ENCODE measurements at places on chromosomes 13 and 19.

DNA sequence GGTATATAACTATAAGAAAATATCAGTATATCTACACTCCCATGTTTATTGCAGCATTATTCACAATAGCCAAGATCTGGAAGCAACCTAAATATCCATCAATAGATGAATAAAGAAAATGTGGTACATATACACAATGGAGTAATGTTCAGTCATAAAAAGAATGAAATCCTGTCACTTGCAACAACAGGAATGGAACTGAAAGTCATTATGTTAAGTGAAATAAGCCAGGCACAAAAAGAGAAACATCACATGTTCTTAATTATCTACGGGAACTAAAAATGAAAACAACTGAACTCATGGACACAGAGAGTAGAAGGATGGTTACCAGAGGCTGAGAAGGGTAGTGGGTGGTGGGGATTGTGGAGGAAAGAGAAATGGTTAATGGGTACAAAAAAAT is 665.2 kb downstream of the TBC1D4 start:
- no peak for DNase-seq

DNA sequence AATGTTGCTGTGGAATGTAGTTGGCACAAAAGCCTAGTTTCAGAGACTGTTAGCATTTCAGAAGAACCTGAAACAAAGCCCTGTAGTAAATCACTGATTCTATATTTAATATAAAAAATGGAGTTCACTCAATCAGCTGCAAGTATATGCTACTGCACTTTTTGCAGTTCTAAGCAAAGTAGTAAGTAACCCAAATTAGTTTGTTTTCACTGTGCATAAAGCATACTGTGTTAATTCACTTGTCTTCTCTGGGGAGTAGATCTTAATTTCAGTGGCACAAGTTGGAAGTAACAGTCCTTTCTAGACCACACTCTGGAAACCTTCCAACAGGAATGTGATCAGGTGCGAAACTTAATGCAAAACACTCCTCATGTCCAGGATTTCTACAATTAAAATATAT is 139.3 kb downstream of the DACH1 start:
- no peak for DNase-seq

DNA sequence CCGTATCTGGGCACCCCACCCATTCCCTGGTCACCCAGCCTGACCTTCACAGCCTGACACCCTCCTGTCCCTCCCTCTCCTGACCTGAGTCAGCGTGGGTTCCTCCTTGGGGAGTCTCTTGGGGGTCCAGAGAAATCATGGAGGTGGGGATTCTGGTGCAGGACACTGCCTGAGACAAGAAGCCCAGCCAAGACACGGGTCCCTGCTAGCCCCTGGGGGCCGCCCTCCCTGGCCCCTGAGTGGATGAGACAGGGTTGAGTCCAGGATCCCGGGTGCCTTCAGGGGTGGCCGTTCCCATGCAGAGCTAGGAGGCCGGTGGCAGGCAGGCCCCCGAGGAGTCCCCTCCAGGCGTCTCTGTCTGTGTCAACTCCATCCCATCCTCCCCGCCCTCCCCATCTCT is 1.6 kb downstream of the MAP2K7 start:
- no peak for DNase-seq

DNA sequence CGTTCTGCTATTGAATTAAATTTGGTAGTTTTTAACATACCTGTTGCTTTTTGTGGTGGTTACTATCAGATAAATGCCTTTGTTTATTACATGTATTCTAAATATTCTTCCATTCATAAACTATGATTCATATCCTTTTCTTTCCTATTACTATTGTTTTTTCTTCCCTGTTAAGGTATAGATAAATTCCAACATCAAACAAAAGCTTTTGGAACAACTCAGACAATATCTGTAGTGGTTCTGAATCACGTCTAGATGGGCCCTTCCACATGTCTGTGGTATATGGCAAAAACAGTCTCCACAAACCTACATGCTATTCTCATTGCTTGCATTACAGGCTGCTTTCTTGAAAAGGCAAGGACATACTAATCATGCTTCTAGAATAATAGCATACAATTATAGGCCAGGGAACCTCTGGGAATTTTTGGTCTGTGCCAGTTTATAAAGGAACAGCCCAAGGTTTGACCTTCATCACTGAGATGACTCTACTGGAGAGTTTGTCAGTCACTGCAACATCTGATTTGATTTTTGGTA is 6.4 kb downstream of the LRCH1 start:
- DNase-seq: no peak

GRCh38 chr19:9171393-9171991 is 7.3 kb upstream of the OR7D2 start:
- DNase-seq: no peak

DNA sequence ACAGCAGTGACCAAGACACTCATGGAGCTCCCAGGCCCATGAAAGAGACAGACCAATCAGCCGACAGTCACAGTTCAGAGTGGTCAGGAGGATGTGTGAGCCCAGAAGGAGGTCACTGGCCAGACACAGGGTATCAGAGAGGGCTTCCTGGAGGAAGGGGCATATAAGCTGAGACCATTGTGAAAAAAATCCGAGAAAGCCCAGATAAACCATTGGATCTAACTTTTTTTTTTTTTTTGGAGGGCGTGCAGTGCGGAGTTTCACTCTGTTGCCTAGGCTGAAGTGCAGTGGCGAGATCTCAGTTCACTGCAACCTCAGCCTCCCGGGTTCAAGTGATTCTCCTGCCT is 4.2 kb downstream of the ITPKC start:
- no peak for DNase-seq

DNA sequence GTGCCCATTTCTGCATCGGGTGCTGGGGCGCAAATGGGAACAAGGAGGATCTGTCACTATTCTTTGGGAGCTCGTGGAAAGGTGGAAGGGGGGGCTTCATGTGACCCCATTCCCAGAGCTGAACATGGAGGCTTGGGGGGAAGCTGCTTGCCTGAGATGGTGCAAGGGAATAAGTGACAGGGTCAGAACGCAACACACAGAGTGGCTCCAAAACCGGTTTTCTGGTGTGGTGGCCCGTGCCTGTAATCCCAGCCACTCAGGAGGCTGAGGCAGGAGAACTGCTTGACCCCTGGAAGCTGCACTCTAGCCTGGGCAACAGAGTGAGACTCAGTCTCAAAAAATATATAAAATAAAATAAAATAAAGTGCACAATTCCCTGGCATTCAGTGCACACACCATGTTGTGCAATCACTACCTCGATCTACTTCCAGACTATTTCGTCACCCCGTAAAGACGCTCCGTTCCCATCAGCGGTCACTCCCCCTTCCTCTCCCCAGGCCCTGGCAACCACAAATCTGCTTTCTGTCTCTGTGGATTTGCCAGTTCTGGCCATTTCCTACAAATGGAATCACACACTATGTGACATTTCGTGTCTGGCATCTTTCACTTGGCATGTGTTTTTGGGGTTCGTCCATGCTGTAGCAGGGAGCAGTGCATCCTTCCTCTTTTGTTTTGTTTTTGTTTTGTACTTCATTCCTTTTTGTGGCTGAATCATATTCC is 18.2 kb upstream of the COMP start:
- peak; percentile 69 for DNase-seq

- no peak for DNase-seq
Measured at GRCh38 chr13:50466456-50466855, 377.0 kb downstream of the DLEU7 start.

- peak; percentile 0 for DNase-seq
Measured at GRCh38 chr13:108859197-108860012, 230.0 kb downstream of the MYO16 start.

GRCh38 chr13:52810011-52810410 is 38.4 kb downstream of the PCDH8 start:
- peak; percentile 38 for DNase-seq

- no peak for DNase-seq
Measured at GRCh38 chr13:60944863-60945262, 470.8 kb downstream of the PCDH20 start.

DNA sequence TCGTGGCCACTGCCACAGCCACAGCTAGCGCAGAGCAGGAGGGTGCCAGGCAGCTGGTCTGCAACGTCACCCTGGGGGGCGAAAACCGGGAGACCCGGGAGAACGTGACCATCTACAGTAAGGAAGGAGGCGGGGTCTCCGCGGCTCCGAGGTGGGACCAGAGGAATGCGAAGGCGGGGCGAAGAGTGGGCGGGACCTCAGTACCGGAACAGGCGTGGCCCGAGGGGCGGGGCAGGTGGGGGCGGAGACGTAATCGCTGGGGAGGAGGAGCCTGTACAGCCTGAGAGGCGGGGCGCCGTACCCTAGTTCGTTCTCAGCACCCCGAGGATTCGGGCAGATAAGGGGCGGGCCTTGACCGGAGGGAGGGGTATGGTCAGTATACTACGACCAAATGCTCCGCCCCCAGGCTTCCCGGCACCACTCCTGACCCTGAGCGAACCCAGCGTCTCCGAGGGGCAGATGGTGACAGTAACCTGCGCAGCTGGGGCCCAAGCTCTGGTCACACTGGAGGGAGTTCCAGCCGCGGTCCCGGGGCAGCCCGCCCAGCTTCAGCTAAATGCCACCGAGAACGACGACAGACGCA is 2.5 kb downstream of the ICAM5 start:
- peak; percentile 84 for DNase-seq

DNA sequence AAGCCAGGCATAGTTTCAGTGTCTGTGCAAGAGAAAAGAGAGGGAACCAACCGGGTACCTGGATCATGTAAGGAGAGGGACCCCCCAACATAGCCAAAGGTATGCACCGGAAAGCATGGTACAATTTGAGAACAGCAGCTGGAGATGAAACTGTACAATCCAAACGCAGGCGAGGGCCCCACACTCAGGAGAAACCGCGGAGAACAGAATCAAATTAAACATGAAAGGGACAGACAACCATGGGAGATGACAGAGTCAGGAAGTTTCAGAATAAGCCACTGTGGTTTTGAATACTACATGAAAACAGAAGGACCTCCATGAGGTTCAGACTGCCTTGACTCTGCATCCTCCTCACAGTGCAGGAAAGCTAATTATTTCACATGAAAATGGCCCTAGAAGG is 62.9 kb upstream of the SPATA13 start:
- peak; percentile 2 for DNase-seq

DNA sequence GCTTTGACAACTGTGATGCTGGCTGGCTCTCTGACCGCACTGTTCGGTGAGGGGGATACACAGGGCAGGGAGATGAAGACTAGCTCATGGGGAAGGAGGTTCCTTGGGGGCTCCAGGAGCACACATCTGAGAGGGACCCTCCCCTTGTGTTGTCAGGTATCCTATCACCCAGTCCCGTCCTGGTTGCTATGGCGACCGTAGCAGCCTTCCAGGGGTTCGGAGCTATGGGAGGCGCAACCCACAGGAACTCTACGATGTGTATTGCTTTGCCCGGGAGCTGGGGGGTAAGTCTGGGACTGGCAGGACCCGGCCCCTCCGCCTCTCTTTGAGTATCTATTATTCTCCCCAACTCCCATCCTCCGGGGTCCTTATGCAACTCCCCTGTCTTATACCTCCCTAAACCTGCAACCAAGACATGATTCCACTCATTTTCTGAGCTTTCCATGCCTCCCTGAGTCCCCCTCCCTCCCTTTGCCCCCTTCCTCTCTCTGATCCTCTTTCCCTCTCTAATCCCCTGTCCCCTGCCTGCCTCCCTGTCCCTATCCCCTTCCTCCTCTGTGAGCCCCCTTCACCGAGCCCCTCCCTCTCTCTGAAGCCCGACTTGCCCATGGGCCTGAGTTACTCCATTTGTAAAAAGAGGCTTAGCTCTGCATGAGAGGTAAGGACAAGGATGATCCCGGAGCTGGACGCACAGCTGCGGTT is 12.5 kb downstream of the NCAN start:
- DNase-seq: no peak

DNA sequence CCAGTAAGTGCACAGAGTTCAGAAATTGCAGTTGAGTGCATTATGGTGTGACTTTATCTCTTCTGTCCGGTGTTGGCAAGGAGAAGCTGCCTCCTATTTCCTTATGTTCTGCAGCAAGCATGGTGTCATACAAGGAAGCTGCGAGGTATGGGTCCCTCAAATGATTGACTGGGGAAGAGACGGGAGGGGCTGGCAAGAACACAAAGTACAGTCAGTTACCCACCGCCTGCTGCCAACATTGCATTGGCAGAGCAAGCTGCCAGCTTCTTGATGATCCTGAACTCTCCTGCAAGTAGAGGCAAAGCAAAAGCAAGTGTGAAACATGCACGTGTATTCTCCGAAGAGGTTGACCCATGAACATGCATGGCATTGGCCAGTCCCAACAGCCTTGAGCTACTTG is 1013.6 kb downstream of the UQCRFS1 start:
- no peak for DNase-seq

GRCh38 chr13:50123002-50123401 is 107.8 kb downstream of the KCNRG start:
- no peak for DNase-seq

Measured in RPMI7951 (cell line).